ENCODE measurements at places on chromosomes 4 and X. TPM values are rescaled to one million over a fixed set of nuclear protein-coding genes. Genes with fewer than 3 reads are reported as not detected.

- DNase-seq, result peak; percentile 60
Measured at GRCh38 chrX:119655125-119655524, 37.8 kb downstream of the SEPTIN6 start.

DNA sequence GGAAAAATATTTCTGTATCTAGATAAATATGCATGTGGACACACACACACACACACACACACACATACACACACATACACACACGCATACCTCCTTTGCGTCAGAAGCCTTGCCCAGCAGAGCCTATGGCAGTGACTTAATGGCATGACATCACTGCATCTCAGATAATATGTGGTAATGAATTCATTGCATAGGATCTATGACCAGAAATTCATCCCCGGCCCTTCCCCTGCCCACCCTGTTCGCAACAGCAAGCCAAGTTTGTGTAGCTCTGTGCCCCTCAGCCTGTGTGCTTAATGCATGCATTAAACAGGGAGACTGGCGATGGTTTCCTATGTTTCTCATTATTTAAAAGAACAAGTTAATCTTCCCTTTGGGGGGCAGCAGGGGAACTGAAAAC, 120.7 kb downstream of the NKX6-1 start:
- DNase-seq, result no peak

- DNase-seq, result peak; percentile 12
Measured at GRCh38 chrX:107736781-107737531, 38.6 kb downstream of the TSC22D3 start.

DNA sequence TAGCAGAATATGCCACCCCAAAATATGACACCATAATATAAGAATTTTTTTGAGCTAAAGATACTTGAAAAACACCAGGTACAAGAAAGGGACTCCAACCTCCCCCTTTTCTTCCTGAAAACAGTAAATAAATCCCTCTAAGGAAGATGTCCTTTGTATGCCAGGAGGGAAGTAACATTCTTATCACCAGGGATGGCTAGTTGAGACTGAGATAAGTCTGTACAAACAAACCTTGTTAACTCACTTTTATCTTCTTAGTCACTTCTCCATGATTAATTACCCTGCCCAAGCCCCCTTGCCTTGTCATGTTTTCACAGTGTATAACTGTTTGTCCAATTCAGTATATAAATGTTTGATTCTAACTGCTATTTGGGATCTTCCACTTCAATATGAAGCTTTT, 888.0 kb downstream of the PCDH18 start:
- no peak for DNase-seq

- DNase-seq, result no peak
Measured at GRCh38 chrX:120235284-120235683, 15.3 kb upstream of the ZBTB33 start.

- no peak for DNase-seq
Measured at GRCh38 chr4:152693871-152694270, 14.1 kb upstream of the TMEM154 start.

GRCh38 chrX:138982365-138982764, 270.8 kb upstream of the FGF13 start:
- DNase-seq, result no peak

- DNase-seq, result peak; percentile 5
Measured at GRCh38 chr4:109410776-109411175, 22.8 kb upstream of the SEC24B start.

DNA sequence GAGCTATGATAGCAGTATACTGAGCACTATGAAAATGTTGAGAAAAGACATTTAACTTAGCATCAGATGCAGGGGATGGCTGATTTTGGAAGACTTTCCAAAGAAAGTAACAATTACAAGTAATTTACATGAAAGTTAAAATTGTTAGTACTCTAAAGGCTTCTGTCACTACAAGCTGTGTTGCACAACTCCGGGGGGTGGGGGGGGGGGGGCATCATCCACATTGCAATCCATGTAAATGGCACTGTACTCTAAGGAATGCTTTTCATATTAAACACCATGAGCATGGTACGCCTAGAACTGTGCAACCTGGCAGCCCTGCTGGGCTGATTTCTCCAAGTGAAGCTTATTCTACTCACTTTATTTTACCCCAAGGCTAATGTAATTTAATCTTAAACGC, 363.4 kb downstream of the TMA16 start:
- DNase-seq, result no peak

DNA sequence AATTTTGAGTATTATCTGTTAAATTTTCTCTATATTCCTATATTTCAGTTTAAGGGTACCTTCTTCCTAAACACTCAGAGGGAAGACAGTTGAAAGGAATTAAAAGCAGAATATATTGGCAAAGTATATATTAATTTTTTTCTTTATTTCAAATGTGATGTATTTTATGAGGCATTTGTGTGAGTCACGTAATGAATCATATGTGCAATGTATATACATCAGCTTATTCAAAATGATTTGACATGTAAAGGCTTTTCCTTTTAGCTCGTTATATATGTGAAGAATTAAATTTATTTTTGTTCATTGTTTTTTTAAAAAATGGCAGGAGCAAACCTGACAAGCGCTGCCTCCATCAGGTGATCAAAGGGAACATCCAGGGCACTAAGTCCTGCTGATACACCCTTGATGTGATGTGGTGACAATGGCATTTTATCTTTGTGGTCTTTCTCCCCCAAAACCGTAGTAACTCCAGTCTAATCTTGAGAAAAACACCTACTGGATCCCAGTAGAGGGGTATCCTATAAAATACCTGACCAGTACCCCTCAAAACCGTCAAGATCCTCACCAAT, 8.9 kb downstream of the WWC2 start:
- no peak for DNase-seq

DNA sequence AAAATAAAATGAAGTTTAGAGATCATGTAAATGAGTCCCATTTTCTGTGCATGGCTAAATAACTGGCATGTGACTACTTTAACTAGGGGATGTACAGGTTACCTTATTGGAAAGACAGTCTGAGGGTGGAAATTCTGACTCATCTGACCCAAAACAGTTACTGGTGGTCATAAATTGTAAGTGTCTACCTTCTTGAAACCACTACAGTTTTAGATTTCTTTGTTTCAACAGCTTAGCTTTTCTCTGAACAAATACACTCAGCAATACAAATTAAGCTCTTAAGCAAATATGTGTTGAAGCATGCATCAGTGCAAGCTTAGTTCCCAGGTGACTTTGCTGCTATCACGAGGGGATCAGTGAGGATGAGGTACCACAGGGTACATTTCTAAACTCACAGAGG, 60.7 kb upstream of the PGM2 start:
- no peak for DNase-seq

GRCh38 chr4:120753854-120754253, 168.7 kb downstream of the PRDM5 start:
- DNase-seq, result no peak

GRCh38 chr4:74814052-74814451, 19.7 kb upstream of the BTC start:
- no peak for DNase-seq

DNA sequence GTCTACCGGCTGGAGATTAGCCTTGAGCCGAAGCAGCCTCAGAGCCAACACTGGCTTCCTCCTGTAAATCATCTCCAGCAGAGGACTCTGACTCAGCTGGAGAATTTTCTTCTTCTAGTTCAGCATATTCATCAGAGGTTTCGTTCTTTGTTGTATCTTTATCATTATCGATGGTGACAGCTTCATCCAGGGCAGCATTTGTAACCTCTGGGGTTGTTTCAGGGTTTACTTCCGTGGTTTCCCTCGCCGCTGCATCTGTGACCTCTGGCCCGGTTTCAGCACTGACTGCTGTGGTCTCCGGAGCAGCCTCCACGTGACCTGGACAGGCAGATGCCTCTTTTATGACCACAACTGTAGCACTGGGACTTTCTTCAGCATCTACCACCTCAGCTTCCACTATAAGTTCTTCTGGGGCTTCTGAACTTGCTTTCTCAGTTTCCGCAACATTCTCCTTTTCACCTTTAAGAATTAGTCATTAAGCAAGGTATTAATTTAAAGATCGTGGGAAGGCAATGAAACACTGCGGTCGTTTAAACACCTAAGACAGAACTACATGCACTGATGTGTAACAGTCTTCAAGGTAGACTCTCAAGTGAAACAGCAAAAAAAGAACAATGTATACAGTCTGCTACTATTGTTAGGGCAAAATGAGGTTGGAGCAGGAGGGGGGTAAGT, 13.3 kb downstream of the MGARP start:
- DNase-seq, result peak; percentile 35

GRCh38 chrX:127038065-127038464, 218.5 kb downstream of the PRR32 start:
- DNase-seq, result no peak

DNA sequence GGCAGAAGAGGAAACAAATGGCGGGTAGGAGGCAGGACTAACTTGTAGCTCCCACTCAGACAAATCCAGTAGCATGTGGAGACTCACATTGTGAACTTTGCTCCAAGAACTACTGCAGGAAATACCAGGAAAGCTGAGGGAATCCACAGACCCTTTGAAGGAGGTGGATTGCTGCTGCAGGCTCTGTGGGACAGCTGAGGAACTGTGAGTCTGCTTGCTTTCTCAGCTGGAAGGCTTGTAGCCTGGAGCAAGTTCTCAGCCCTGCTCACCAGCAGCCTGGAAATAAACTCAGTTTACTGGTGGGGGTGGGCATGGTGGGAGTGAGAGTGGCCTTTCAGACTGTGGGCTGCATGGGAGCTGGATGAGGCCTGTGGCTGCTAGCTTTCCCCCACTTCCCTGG, 16.0 kb downstream of the RTL3 start:
- DNase-seq, result no peak

GRCh38 chr4:150970685-150971151, 44.4 kb downstream of the LRBA start:
- DNase-seq, result no peak

DNA sequence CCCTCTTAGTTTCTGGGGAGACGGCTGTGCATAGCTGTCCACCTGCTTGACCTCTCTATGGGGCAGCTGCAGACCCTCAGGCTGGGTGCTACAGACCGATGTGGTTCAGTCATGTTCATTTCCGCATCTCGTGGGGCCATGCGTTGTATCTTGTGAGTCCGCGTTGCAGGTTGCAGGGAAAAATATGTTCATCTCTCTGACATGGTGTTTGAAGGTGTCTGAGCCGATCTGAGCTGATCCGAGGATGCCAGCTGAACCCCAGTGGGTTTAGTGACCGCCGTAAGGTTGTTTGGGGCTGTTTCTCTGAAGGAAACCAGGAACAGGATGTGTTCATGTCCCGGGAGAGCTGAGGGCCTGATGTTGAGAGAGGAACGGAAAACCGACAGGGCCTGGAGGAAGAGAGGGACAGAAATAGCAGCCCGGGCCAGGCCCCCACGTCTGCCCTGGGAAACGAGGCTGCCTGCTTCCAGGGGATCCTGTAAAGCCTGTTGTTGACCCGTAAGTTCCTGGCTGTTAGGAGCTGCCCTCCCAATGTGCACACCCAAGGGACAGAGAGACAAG, 9.8 kb upstream of the P2RY8 start:
- no peak for DNase-seq

DNA sequence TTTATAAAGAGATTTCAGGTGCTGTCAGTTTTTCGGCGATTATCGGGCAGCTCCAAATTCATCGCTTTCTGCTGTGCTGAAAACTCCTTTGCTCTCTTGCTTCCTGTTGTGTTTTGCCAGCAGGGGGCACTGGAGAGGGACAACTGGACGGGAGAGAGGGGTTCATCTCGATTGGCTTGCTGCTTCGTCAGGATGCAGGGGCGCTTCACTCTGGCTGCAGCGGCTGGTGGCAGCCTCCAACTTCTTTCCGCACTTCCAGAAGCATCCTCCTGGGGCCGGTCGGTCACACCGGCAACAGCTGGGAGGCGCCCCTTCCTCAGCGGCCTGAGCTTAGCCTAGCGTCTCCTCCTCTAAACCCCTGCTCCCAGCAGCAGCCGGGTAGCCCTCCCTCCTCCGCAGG, 29.5 kb downstream of the MSL3 start:
- peak; percentile 7 for DNase-seq

GPRIN3 gene
- 0.03 TPM for total RNA-seq

OPRPN gene
- not detected for total RNA-seq

ASB9 gene
- 4.8 TPM for total RNA-seq

TGIF2LX gene
- 0.69 TPM for total RNA-seq

NAP1L2 gene
- 10.2 TPM for total RNA-seq

ITGB1BP2 gene
- 1.3 TPM for total RNA-seq

CDX4 gene
- total RNA-seq, result not detected

LIMCH1 gene
- 40.7 TPM for total RNA-seq
